ENCODE measurements at places on chromosomes 11 and 22. TPM values are rescaled to one million over a fixed set of nuclear protein-coding genes. Genes with fewer than 3 reads are reported as not detected.

The CFAP300 gene
- not detected for total RNA-seq

- no peak for DNase-seq
- peaks cover 21% of the 10 kb centered on the region for H3K36me3 ChIP-seq
- H3K27ac ChIP-seq, result no peak overlapping the region
These were observed 45.5 kb downstream of the FAR1 start for GRCh38 chr11:13713982-13714381.

The SCGB1A1 gene
- total RNA-seq, result not detected

GRCh38 chr11:9232482-9232881 lies 32.7 kb downstream of the DENND5A start:
- H3K27ac ChIP-seq, result peak overlapping the region; percentile 5
- peaks cover 56% of the 10 kb centered on the region for H3K4me1 ChIP-seq
- peaks cover 24% of the 10 kb centered on the region for H3K36me3 ChIP-seq
- H3K27me3 ChIP-seq, result no peaks in the 10 kb centered on the region

DNA sequence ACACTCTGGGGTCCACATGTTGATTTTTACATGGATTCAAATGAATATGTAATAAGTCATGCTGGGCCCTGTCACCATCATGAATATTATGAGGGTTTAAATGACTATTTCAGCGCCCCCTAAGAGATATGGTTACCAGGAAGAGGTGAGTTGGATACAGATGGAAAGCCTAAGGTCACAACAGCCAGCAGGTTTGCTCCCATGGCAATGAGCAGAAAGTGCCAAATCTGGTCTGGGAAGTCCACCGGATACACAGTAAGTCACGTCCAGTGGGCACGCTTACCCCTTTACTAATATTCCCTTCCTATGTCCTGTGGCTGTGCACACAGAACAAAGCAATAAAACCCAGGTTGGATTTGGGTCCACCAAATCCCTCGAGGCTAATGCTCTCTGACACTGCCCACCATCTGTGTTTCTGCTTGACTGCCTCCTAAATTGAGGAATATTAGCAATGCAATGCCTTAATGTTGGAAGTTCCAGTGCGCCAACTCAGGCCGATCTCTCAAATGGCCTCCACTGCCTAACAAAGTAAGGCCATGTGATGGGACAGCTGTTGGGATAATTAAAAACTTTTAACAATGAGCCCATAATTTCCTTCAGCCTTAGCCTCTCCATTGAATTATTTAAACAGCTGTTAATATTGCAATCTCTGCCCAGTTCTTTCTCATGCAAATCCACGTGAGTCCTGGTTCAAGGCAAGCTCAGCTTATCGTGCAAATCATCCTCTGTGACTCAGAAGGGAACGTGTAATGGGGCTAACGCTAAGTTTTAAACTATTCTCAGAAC lies 97.6 kb downstream of the SLC1A2 start:
- DNase-seq, result no peak
- H3K4me1 ChIP-seq, result peaks cover 8% of the 10 kb centered on the region
- peaks cover 5% of the 10 kb centered on the region for H3K36me3 ChIP-seq
- no peak overlapping the region for H3K4me3 ChIP-seq
- no peak overlapping the region for H3K27ac ChIP-seq

GRCh38 chr22:50361688-50362087 lies 18.6 kb downstream of the PPP6R2 start:
- no peaks in the 10 kb centered on the region for H3K27me3 ChIP-seq
- H3K36me3 ChIP-seq, result peaks cover 22% of the 10 kb centered on the region
- peak; percentile 39 for DNase-seq
- H3K4me1 ChIP-seq, result peaks cover 49% of the 10 kb centered on the region
- peak overlapping the region; percentile 62 for H3K4me3 ChIP-seq

DNA sequence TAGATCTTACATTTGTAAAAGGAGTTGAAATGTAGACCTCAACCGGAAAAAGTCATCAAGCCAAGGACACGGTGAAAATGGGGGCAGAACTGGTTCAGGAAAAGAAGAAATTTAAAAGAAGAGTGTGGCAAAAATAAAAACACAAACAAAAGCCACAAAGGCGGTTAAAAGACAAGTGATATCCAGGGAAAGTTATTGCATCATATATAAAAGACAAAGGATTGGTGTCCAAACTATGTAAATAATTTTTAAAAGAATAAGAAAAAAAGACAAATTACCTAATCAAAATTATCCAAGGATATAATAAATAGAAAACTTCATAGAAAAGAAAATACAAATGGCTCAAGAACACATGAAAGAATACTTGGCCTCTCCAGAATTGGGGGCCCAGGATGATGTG lies 45.1 kb upstream of the OPCML start:
- H3K36me3 ChIP-seq, result no peaks in the 10 kb centered on the region
- H3K27me3 ChIP-seq, result no peaks in the 10 kb centered on the region
- no peak for DNase-seq
- H3K27ac ChIP-seq, result no peak overlapping the region
- no peak overlapping the region for H3K4me3 ChIP-seq
